Mammary epithelial cell (primary cell): ENCODE measurements at places on chromosomes 16 and 17. TPM values are rescaled to one million over a fixed set of nuclear protein-coding genes. Genes with fewer than 3 reads are reported as not detected.

Gene PSMC3IP
- 14.4 TPM for polyA plus RNA-seq

Gene ABCA10
- polyA plus RNA-seq = 0.17 TPM

Gene NOL3
- 22.1 TPM for polyA plus RNA-seq

Gene TEKT5
- polyA plus RNA-seq = not detected

Gene KRTAP9-2
- polyA plus RNA-seq = not detected

Gene KRTAP9-8
- not detected for polyA plus RNA-seq

Gene HSD17B2
- polyA plus RNA-seq = 3.2 TPM

Gene ATP2A1
- polyA plus RNA-seq = 0.43 TPM

Gene RRAD
- polyA plus RNA-seq = 1.3 TPM

Gene ARHGAP44
- polyA plus RNA-seq = 0.12 TPM

Gene PPP1R27
- 0.09 TPM for polyA plus RNA-seq

Gene UTS2R
- polyA plus RNA-seq = not detected
